Right renal pelvis (tissue), 4 donors: ENCODE measurements at places on chromosomes 3 and 15. TPM values are rescaled to one million over a fixed set of nuclear protein-coding genes. Genes with fewer than 3 reads are reported as not detected.

- DNase-seq = no peak
Measured at GRCh38 chr3:129616713-129617112, 10.2 kb upstream of the PLXND1 start.

GRCh38 chr3:71701251-71701762 lies 23.9 kb downstream of the EIF4E3 start:
- DNase-seq = no peak

DNA sequence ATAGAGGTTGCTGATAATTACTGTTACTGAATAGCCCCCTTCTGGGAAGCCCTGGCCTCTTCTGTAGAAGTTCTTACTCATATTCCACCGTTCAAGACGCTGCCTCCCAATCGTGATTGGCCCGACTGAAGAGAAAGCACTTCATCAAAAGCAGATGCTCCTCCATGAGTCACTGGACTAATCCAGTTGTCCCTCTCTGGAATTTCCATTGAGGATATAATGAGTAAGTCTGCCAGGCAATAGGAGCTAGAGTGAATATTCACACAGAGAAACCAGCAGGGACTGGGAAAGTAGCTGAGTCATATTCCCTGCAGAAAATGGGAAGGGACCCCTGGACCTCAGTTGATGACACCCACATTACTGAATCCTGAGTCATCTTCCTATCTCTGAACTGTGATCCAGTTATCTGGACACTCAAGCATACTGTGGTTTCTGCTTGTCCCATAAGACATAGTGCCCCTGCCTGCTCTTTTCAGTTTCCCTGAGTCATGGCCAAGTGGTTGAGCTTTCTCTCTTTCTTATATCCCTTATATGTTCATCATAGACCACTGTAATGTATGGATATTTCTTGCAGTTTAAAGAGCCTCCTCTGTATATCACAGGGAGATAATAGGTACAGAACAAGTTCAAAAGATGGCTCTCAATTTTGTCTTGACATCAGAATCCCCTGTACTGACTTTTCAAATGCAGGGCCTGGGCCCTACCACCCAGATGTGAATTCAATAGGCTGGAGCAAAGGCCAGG lies 151.2 kb upstream of the CDIN1 start:
- no peak for DNase-seq

- no peak for DNase-seq
Measured at GRCh38 chr15:73722425-73722824, 30.7 kb downstream of the INSYN1 start.

GRCh38 chr3:17806876-17807275 lies 64.4 kb upstream of the TBC1D5 start:
- DNase-seq = no peak

DNA sequence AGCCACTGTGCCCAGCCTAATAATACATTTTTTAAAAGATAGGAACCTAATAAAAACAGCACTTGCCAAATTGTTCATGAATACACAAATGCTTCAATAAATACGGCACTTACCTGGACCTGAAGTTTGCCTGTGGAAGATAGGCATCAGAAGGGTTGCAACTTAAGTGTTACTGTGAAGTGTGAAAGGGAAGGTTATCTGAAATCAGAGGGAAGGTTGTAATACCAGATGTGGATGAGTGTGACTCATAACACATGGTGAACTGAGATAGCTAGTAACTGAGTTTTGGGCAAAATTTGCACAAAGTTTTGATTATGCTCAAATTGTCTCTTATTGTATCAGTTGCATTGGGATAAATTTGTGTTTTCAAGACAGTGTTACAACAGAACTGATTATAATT lies 68.0 kb downstream of the ATP11B start:
- DNase-seq = no peak

DNA sequence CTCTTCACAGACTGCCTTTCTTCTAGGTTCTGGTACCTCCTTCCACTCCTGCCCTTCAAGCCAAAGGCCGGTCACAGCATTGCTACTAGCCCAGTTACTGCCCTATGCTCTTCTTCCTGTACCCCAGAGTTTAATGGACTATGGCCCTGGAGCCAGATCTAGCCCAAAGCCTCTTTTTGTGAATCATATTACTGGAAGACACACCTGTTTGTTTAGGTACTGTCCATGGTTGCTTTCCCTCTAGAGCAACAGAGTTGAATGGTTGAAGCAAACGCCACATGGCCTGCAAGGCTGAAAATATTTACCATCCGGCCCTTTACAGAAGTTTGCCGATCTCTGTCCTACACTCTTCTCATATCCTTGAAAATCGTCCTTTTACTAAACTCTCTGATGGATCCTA lies 47.0 kb downstream of the PDZRN3 start:
- no peak for DNase-seq

The PPP1R14D gene
- 0.49 TPM for polyA plus RNA-seq

The CTXN2 gene
- 0.05 TPM for polyA plus RNA-seq

The SH2D7 gene
- 0.63 TPM for polyA plus RNA-seq

The KBTBD13 gene
- polyA plus RNA-seq = 0.11 TPM

The GRM2 gene
- 0.68 TPM for polyA plus RNA-seq

The C15orf62 gene
- polyA plus RNA-seq = 2.8 TPM

The NR2E3 gene
- 0.59 TPM for polyA plus RNA-seq

The CHL1 gene
- polyA plus RNA-seq = 13.7 TPM
